Fibroblast of lung (primary cell): ENCODE measurements at places on chromosomes 4 and X.
A peak's percentile ranks its signal among the peaks of the same experiment; 100 is the strongest.

GRCh38 chr4:47187608-47188007 lies 156.2 kb downstream of the GABRB1 start:
- DNase-seq: no peak

- peak; percentile 1 for DNase-seq
Observed at GRCh38 chr4:93203708-93204107, 624.8 kb upstream of the ATOH1 start.

DNA sequence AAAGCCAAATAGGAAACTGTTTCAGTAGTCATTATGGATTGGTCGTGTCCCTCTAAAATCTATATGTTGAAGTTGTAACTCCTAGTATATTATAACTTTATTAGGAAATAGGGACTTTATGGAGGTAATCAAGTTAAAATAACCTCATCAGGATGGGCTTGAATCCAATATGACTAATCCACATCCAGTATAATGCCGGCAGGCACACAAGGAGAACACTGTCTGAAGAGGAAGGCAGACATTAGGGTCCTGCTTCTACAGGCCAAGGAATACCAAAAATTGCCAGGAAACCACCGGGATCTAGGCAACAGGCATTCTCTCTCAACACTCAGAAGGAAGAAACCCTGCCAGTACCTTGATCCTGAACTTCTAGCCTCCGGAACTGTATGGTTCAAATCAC lies 130.3 kb downstream of the ATP10D start:
- peak; percentile 12 for DNase-seq

DNA sequence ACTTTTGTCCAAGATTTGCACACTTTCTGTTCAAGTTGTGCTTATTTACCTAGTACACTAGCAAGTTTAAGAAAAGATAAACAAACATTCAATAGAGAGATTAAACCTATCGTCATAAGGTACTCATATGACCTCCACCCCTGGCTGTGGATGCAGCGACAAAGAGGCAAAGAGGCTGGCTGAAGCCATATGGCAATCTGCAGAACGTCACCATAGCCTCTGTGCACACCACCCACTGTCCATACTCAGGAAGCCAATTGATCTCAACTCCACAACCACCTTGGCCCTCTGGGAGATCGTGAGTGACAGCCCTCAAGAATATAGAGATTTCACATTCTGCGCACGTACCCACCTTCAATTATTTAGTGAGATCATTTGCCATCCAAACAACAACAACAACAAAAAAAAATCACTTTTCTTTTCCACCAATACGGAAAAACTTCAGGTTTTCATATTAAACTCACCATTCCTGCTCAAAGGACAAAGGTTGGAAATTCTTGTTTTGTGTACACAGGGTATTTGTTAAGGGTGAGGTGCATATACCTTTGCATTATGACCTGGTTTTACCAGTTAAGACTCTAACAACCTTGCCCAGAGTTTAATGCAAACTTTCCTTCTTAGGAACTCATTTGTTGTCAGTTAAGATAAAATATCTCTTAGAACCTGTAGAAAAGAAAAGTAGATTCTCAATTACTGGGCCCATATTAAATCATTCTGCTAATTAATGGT lies 243.0 kb upstream of the FSTL5 start:
- DNase-seq: no peak

DNA sequence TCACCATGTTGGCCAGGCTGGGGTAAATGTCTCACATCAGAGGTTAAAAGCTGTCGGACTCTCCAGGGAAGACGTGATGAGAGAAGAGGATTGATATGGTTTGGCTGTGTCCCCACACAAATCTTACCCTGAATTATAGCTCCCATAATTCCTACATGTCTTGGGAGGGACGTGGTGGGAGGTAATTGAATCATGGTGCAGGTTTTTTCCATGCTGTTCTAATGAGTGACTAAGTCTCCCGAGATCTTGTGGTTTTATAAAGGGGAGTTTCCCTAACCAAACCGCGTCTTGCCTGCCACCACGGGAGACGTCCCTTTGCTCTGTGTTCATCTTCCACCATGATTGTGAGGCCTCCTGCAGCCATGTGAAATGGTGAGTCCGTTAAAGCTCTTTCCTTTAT lies 64.4 kb downstream of the ASMT start:
- DNase-seq: peak; percentile 6

DNA sequence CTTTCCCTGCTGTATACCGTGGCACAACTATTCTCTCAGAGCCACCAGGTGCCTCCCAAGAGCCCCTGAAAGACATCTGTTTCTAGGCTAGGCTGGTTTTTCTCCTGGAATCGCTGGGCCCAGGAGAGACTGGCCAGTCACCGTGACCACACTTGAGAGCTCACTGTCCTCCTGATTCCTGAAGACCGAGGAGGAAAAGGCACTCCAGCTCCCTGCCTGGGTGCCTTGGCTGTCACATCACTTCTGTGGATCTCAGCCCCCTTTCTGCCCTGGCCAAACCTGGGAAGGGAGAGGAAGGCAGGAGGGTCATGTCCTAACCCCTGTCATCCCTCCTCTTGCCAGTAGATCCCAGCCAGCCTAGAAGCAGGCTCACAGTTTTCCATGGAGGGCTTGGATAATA lies 54.7 kb upstream of the LAS1L start:
- no peak for DNase-seq

DNA sequence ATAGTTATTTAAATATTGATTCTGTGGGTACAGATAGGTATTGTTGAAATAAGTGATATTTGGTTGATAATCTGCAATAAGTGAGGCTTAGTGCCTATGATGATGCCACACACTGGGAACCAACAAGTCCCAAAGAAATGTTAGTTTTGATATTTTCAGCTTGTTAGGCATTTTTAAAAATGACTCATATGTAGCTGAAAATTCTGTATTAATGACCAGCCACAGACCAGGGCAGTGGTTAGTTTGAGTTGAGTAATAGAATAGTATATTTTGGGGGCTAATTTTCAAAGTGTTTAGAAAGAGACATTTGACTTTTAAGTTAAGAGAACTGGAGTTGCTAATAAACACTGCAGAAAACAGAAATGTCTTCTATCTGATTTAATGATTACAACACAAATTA lies 9.4 kb downstream of the INTU start:
- peak; percentile 33 for DNase-seq

GRCh38 chr4:40581254-40582140 lies 48.2 kb downstream of the RBM47 start:
- DNase-seq: no peak

DNA sequence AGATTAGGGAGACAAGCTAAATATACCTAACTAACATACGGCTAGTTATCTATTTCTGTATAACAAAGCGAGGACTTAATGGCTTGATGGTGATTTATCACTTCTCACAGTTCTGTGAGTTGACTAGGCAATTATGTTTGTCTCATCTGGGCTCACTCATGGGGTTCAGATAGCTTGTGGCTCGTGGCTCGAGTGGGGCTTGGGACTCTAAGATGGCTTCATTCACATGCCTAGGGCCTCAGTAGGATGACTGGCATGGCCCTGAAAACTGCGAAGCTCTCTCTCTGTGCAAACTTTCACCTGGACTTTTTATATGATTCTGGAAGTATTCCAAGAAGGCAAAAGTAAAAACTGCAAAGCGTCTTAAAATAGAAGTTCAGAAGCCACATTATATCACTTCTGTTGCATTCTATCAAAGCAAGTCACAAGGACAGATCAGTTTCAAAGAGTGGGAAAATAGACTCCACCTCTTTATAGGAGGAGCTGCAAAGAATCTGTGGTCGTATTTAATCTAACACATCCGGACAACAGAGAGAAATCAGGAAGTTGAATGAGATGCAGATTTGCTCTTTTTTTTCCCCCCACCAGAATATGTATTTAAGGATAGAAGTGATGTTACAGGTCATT lies 491.2 kb downstream of the INPP4B start:
- DNase-seq: no peak

DNA sequence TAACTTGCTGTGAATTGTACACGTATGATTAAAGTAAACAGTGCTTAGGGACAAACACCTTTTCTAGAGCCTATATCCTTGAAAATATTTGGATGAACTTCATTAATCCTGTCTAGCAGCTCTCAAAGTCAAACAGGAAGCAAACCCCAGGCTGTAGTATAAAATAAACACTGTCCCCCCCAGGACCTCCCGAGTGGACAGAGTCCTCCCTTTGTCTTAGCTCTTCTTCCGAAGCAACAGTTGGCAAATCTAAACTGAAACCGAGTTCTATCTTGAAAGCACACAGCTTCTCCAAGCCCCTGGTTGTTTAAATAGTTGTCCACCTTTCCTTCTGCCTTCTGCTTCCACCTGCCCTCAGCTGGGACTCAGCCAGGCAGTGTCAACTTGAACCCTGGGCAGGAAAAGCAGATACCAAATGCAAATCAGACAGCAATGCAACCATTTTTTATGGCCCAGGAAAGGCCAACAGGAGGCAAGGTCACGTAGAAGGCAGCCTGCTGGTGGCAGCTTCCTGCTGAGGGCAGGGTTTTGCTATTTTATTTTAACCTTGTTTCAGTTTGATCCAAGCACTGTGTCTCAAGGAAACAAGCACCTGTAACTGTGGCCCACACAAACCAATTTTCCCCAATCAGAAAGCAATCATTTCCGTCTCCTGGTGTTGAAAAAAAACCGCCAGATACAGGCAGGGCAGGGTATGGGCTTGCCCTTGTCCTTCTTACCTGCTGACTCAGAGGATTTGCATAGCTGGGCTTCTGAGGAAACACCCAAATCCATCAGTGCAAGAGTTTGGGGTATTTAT lies 110.3 kb upstream of the KIT start:
- DNase-seq: no peak

DNA sequence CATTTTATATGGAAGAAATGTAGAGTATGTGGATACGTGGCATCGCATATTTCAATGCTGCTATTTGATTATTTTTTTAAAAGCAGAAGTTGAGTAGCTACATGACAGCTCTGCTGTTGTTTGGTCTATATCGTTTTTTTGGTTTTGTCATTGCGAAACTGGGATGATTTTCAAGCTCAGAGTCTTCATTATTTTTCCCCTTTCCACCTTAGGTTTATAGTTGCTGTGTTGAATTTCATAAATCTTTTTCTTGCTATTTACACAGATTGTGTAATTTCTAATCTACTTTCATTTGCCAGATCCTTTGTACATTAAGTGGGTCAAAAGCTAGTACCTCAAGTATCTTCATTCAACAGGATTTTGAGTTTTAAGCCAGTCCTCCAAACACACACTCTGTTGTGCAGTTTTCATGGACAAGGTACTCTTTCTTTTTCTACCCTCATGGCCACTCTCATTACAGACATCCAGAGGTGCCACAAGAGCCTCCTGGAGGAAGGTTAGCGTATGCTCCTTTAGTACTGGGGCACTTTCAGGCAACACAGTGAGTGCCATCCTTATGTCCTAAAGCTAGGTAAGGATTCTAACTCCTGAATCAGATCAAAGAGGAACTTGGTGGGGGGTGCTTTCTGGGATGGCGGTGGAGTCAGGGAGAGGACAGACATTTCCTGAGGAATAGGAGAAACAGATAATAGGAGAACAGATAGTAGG lies 123.2 kb downstream of the FHIP1A start:
- DNase-seq: no peak

- no peak for DNase-seq
Observed at GRCh38 chrX:40938423-40938822, 146.8 kb upstream of the USP9X start.
